Upper lobe of right lung (tissue), 1 donor: ENCODE measurements at places on chromosomes 1 and 21.

GRCh38 chr1:63274371-63274770 is 48.0 kb upstream of the FOXD3 start:
- DNase-seq: no peak

DNA sequence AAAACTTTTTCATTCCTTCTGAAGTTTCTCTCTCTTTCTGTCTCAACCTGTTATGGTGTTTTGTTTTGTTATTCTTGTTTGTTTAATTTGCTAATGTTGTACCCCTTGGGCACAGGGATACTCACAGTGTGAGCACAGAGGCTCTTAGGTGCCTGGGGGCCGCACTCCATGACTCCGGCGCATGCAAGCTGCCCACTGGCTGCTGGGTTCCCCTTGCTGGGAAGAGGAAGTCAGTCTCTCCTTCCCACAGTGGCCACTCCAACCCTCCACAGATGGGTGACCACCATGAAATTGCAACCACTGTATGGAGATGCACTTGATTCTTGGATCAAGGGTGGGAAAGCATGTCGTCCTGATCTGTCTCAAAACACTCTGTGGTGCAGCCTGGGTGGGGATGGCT is 4.6 kb upstream of the CD1A start:
- DNase-seq: no peak

- DNase-seq: no peak
These were observed 64.0 kb upstream of the DNAJC6 start for GRCh38 chr1:65245295-65245694.

DNA sequence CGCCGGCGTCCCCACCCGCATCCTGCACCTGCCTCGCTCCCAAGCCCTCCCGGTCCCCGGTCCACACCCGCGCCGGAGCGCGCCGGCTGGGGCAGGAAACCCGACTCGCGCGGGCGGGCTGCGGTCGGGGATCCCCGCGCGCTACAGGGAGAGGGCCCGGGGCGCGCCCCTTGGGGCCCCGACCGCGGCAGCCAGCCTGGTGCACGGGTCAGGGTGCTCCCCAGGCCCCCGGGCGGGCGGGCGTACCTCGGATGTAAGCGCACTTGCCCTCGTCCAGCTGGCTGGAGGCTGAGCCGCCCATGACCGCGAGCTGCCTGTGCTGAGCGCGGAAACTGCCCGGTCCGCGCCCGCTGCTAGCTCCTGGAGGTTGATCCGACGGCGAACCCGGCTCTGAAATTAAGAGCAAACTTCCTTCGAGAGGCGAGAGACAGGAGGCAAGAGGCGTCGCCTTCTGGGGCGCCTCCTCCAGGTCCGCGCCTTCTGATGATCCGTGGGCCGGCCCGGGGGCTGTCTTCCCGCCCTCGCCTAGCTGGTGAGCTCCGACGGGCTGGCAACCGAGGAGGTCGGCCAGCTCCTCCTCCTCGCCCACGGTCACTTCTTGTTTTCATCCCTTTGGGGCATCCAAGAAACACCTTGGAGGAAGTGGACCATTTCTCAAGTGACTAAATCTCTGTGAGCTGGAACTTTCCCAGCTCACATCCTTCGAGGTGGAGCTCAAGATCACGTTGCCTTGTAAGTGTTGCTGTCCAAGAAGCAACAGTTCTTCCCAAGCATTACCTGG is at the start of gene NIBAN1:
Gene NIBAN1, minus strand, starts transcription at position 453 of the 781 bp plus-strand sequence. Its CDS starts 152 bp downstream, at position 301.
- peak; percentile 86 for DNase-seq

- DNase-seq: no peak
These were observed 379.9 kb downstream of the PTBP2 start for GRCh38 chr1:97101509-97101908.

DNA sequence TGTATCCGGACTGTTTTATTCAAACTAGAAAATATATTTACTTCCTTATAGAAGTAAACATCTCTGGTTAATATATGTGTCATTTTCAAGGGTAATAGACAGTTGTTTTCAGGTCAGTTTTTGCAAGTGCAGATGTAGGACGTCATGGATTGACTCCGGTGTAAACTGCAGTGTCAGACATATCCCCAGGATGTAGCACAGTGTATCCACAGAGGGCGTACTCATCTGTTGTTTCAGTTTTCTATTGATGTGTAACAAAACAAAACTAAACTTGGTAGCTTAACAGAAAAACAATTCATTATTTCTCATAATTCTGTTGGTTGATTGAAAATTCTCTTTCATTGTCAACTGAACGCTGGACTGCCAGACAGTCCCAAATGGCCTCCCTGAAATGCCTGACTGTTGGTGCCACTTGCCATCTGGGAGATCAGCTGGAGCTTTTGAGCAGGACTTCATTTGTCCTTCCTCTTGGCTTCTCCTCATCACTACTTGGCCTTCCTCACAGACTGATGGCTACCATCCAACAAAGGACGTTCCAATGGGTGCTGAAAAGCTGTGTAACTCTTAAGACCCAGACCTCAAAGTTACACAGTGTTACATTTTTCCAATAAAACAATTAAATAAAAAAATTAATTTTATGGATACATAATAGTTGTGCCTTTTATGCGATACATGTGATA is 181.6 kb downstream of the NCAM2 start:
- no peak for DNase-seq

DNA sequence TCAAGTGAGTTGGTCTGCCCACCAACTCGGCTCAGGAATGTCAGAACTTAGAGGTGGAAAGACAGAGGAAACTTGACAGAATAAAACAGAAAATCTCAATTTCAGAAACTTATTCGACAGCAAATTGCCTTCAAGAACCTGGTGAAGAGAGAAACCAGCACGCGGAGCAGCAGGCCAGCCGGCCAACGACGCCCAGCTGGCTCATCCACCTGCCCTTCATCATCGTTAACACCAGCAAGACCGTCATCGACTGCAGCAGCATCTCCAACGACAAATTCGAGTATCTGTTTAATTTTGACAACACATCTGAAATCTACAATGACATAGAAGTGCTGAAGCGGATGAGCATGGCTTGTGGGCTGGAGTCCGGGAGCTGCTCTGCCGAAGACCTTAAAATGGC is 350.8 kb upstream of the CAMK1G start:
- DNase-seq: no peak

GRCh38 chr1:101025283-101025656 is 314 bp downstream of the DPH5 start:
- no peak for DNase-seq

GRCh38 chr1:59375321-59376220 is 78.7 kb downstream of the FGGY start:
- no peak for DNase-seq

- no peak for DNase-seq
These were observed 1.6 kb downstream of the COLGALT2 start for GRCh38 chr1:184035719-184036516.

DNA sequence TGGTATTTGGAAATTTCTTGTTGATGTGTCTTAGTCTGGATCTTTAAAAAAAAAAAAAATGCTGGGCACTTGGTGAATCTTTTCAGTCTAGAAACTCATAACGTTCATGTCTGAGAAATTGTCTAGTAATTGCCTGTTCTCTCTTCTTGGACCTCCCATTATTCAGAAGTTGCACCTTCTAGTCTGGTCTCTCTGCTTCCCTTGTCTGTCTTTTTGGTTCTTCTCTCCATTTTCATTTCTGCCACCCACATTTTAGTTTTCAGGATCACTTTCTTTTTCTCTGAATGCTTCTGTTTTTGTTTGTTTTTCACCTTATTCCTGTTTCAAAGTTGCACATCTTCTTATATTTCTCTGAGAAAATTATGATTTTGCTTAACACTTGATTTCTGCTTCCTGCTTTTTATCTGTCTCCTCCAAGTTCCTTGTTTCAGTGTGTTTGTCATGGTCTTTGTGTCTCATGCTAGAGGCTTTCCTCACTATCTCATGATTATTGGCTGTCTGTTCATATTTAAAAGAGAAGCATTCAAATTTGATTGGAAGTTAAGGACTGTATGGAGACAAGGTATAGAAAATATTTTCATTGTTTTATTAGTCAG is 21.3 kb downstream of the BACE2 start:
- no peak for DNase-seq

DNA sequence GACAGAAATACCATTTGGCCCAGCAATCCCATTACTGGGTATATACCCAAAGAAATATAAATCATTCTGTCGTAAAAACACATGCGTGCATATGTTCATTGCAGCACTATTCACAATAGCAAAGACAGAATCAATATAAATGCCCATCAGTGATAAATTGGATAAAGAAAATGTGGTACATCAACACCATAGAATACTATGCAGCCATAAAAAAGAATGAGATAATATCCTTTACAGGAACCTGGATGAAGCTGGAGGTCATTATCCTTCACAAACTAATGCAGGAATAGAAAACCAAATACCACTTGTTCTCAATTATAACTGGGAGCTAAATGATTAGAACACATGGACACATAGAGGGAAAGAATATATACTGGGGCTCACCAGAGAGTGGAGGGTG is 109.6 kb upstream of the SLC35F3 start:
- no peak for DNase-seq
